ENCODE measurements at places on chromosomes 4 and X. TPM values are rescaled to one million over a fixed set of nuclear protein-coding genes. Genes with fewer than 3 reads are reported as not detected.

- no peak for DNase-seq
- no peak overlapping the region for H3K4me3 ChIP-seq
- no peaks in the 10 kb centered on the region for H3K27me3 ChIP-seq
These were observed 49.8 kb downstream of the HHIP start for GRCh38 chr4:144695721-144696120.

SNCA gene
- total RNA-seq: 1.6 TPM

DNA sequence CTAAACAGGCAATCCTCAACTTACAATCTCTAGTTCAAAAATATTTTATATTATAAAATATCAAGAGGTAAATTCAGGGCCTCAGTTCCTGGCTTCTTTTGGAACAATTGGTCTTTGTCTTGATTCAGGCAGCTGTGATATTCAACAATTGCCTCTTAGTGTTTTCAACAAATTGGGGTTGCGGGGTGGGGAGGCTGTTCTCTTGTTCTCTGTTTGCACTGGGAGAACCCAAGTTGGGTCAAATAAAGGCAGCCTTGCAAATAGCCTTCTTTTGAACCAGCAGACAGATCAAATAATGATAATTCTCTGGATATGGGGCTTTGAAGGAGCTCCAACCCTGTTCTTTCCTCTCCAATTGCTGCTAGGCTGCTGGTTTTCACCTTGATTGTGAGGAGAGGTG lies 142.5 kb downstream of the COL4A5 start:
- H3K36me3 ChIP-seq: no peaks in the 10 kb centered on the region
- no peak for DNase-seq
- no peak overlapping the region for H3K4me3 ChIP-seq

AGTR2 gene
- total RNA-seq: not detected

- no peaks in the 10 kb centered on the region for H3K4me1 ChIP-seq
- H3K36me3 ChIP-seq: no peaks in the 10 kb centered on the region
- no peaks in the 10 kb centered on the region for H3K27me3 ChIP-seq
- no peak overlapping the region for H3K27ac ChIP-seq
These were observed 154.0 kb downstream of the TMEM47 start for GRCh38 chrX:34503119-34503518.

GPR143 gene
- total RNA-seq: not detected

GRCh38 chr4:163467082-163467770 lies 6.3 kb downstream of the TKTL2 start:
- peaks cover 26% of the 10 kb centered on the region for H3K27me3 ChIP-seq
- H3K27ac ChIP-seq: no peak overlapping the region
- no peaks in the 10 kb centered on the region for H3K36me3 ChIP-seq
- no peak for DNase-seq
- no peaks in the 10 kb centered on the region for H3K4me1 ChIP-seq

- H3K27ac ChIP-seq: no peak overlapping the region
- H3K4me1 ChIP-seq: peaks cover 21% of the 10 kb centered on the region
These were observed 12.5 kb downstream of the SEC24D start for GRCh38 chr4:118823471-118823870.

DNA sequence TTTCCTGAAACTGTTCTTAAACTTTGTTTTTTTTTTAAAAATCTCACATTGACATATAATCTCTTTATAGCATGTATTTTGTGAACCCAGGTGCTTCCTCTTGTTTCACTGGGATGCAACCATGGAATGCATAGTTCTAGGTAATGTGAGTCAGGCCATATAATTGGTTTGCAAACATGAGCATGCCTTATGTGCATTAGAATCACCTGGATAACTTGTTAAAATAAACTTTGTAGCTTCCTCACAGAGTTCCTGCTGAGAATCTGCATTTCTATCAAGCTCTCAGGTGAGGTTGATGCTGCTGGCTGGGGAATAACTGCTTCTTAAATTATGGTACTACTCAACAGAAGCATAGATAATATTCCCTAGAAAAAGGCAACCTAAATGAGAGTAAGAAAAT lies 940.3 kb upstream of the LCORL start:
- DNase-seq: no peak
- no peak overlapping the region for H3K27ac ChIP-seq
- no peak overlapping the region for H3K4me3 ChIP-seq
- no peaks in the 10 kb centered on the region for H3K36me3 ChIP-seq

DNA sequence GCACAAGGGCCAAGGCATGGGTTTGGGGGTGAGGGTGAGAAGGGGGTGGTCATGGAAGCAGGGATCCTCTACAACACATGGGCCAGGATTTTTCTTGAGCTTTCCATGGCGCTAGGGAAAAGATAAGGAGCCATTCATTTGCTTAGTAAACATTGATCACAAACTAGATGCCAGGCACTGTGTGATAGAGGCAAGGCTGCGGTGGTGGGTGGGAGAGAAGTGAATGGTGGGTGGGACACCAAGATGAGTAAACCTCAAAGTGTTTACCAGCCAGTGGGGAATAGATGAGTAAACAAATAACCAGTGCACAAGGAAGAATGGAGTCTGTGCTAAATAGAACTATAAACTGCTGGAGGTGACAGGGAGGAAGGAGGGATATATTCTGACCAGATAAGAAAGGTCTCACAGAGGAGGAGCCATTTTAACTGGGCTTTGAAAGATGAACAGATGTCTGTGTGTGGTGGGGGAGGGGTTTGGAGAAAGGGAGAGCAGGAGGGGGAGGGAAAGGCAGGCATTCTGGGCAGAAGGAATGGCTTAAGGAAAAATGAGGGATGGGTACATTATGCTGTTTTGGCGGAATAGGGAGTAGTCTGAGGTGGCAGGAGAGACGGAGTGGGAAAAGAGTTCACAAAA lies 48.0 kb upstream of the LAS1L start:
- no peaks in the 10 kb centered on the region for H3K36me3 ChIP-seq
- no peak overlapping the region for H3K27ac ChIP-seq
- peaks cover 12% of the 10 kb centered on the region for H3K4me1 ChIP-seq
- peaks cover 4% of the 10 kb centered on the region for H3K27me3 ChIP-seq
- DNase-seq: no peak

- H3K4me1 ChIP-seq: peaks cover 12% of the 10 kb centered on the region
- H3K27ac ChIP-seq: no peak overlapping the region
- DNase-seq: no peak
- no peak overlapping the region for H3K4me3 ChIP-seq
- H3K36me3 ChIP-seq: peaks cover 2% of the 10 kb centered on the region
- H3K27me3 ChIP-seq: peaks cover 4% of the 10 kb centered on the region
These were observed 550 bp upstream of the CHM start for GRCh38 chrX:86047936-86048280.

GRCh38 chrX:23841847-23842522 lies 59.0 kb downstream of the SAT1 start:
- no peaks in the 10 kb centered on the region for H3K27me3 ChIP-seq
- H3K27ac ChIP-seq: no peak overlapping the region
- no peak overlapping the region for H3K4me3 ChIP-seq
- DNase-seq: no peak
- H3K36me3 ChIP-seq: no peaks in the 10 kb centered on the region

DNA sequence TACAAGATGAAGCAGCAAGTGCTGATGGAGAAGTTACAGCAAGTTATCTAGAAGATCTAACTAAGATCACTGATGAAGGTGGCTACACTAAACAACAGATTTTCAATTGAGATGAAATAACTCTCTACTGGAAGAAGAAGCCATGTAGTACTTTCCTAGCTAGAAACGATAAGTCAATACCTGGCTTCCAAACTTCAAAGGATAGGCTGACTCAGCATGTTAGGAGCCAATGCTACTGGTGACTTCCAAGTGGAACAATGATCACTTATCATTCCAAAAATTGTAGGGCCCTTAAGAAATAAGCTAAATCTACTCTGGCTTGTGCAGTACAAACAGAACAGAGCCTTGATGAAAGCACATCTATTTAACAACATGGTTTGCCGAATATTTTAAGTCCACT lies 55.0 kb downstream of the FBXW7 start:
- H3K27me3 ChIP-seq: no peaks in the 10 kb centered on the region
- H3K36me3 ChIP-seq: peaks cover 47% of the 10 kb centered on the region
- H3K4me3 ChIP-seq: no peak overlapping the region
- no peak for DNase-seq

DNA sequence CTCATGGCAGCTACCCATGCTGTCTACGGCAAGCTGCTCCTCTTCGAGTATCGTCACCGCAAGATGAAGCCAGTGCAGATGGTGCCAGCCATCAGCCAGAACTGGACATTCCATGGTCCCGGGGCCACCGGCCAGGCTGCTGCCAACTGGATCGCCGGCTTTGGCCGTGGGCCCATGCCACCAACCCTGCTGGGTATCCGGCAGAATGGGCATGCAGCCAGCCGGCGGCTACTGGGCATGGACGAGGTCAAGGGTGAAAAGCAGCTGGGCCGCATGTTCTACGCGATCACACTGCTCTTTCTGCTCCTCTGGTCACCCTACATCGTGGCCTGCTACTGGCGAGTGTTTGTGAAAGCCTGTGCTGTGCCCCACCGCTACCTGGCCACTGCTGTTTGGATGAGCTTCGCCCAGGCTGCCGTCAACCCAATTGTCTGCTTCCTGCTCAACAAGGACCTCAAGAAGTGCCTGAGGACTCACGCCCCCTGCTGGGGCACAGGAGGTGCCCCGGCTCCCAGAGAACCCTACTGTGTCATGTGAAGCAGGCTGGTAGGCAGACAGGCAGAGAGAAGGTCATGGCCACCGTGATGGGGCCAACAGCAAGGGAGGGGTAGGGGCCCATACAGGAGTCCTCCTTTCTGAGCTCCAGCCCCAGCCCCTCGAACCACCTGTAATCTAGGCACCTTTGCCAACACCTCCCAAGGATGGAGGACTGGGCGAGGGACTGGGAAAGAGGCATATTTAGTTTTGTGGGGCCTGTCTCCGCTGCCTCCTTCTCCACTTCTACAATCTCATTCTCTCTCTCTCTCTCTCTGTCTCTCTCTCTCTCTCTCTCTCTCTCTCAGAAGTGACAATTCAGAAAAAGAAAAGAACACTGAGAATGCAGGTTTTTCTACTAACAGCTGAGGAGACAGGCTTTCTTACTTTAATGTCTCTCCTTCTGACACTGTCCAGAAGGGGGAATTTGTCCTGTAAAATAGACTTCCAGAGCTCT lies 4.7 kb upstream of the TSPYL2 start:
- no peak overlapping the region for H3K27ac ChIP-seq
- H3K4me3 ChIP-seq: no peak overlapping the region
- DNase-seq: no peak
- H3K36me3 ChIP-seq: no peaks in the 10 kb centered on the region
- H3K4me1 ChIP-seq: peaks cover 13% of the 10 kb centered on the region

- peaks cover 21% of the 10 kb centered on the region for H3K4me1 ChIP-seq
- H3K4me3 ChIP-seq: peak overlapping the region; percentile 65
- peak; percentile 58 for DNase-seq
- H3K36me3 ChIP-seq: no peaks in the 10 kb centered on the region
These were observed 16.4 kb downstream of the TCEANC start for GRCh38 chrX:13669246-13669737.

BST1 gene
- total RNA-seq: 0.70 TPM

- peaks cover 3% of the 10 kb centered on the region for H3K4me1 ChIP-seq
- H3K4me3 ChIP-seq: no peak overlapping the region
- H3K27ac ChIP-seq: no peak overlapping the region
- H3K27me3 ChIP-seq: no peaks in the 10 kb centered on the region
- DNase-seq: no peak
These were observed 186.6 kb upstream of the MAOA start for GRCh38 chrX:43469391-43470054.

BEND2 gene
- not detected for total RNA-seq

MAGED4 gene
- not detected for total RNA-seq

DNA sequence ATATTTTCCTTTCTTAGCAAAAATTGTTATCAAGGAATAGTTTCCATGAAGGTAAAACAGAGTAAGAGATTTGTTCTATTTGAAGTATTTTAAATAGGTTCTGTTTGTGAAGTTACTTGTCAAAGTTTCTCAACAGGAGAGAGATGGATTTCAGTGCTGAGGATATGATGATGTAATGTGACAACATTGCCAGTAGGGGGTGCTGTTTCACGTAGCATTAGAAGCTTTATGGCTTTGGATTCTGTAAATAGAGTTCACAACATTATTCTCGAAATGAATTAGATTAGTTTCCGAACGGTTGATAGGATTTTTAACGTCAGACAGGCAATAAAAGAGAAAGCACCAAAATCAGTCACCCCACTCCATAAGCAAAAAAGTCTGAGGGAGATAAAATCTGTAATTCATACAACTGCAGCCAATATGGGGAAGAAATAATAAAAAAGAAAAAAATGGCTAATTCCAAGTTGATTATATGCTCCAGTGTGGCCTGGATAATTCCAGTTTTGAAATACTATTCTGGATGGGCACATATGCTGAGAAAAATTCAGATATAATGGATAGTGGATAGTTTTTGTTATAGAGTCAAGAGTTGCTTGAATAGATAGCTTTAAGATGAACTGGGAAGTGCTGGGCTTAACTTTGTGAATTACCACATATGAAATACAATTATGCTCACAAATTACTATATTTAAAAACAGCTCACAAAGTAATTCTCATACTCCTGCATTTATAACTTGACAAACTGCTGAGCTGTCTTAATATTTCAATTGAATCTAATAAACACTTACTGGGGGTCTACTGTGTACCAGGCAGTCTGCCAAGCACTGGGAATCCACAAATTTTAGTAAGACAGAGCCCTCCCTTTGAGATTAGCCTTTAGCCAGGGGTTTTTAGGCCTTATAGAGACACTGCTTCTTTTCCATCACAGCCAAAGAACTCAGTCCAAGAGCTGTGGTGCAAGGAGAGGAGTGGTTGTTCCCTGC lies 109.1 kb downstream of the GPAT3 start:
- H3K4me1 ChIP-seq: peaks cover 2% of the 10 kb centered on the region
- DNase-seq: peak; percentile 47
- no peak overlapping the region for H3K4me3 ChIP-seq
- H3K36me3 ChIP-seq: no peaks in the 10 kb centered on the region
- peaks cover 13% of the 10 kb centered on the region for H3K27me3 ChIP-seq

GRCh38 chrX:36684053-36684452 lies 324.1 kb upstream of the FAM47C start:
- H3K36me3 ChIP-seq: no peaks in the 10 kb centered on the region
- no peak overlapping the region for H3K27ac ChIP-seq
- no peaks in the 10 kb centered on the region for H3K4me1 ChIP-seq
- no peak for DNase-seq

- no peaks in the 10 kb centered on the region for H3K27me3 ChIP-seq
- H3K4me1 ChIP-seq: no peaks in the 10 kb centered on the region
- no peak overlapping the region for H3K4me3 ChIP-seq
- H3K27ac ChIP-seq: no peak overlapping the region
These were observed 30.7 kb upstream of the WDR17 start for GRCh38 chr4:176034936-176035335.

All from activated CD8-positive, alpha-beta memory T cell treated with anti-CD3 and anti-CD28 coated beads, Interleukin-2, amount 10 ng/mL, durations not matched to agents 7 days and 5 days (primary cell).